Ascending aorta (tissue), 2 donors: ENCODE measurements at places on chromosomes 5 and 9. TPM values are rescaled to one million over a fixed set of nuclear protein-coding genes. Genes with fewer than 3 reads are reported as not detected.

The CEP72 gene
- 0.32 TPM for total RNA-seq

DNA sequence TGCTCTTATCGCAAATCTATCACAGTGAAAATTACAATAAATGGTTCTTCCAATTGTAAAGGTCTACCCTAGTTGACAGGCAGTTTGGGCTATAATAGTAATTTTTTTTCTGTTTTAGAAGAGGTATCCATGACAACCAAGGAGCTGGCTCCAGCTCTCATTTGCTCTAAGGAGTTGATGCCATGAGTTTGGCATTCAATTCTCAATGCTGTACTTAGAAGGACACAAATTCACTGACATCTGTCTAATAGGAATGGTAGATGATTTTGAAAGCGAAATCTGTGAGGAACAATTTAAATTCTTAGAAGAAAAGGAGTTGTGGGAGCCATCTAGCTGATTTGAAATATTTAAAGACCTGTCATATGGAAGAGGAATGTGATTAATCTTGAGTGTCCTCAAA is 203.6 kb upstream of the DAB2 start:
- DNase-seq = no peak

The TNFSF15 gene
- total RNA-seq = under 0.01 TPM

GRCh38 chr9:16743375-16743774 is 127.1 kb downstream of the BNC2 start:
- DNase-seq = no peak

The ANKRD31 gene
- not detected for total RNA-seq

GRCh38 chr9:76591256-76591950 is 132.4 kb downstream of the GCNT1 start:
- DNase-seq = no peak

The IFNE gene
- total RNA-seq = not detected

The IFNA17 gene
- not detected for total RNA-seq

The CCNO gene
- 43.2 TPM for total RNA-seq

- DNase-seq = no peak
Observed at GRCh38 chr5:96636594-96636993, 25.6 kb upstream of the CAST start.

The PCDHGA5 gene
- 4.5 TPM for total RNA-seq

The FOXI1 gene
- total RNA-seq = not detected

The KLF9 gene
- total RNA-seq = 98.7 TPM

The KIF4B gene
- not detected for total RNA-seq

GRCh38 chr5:50922942-50923767 is 256.7 kb downstream of the PARP8 start:
- no peak for DNase-seq

GRCh38 chr9:33249983-33250382 is 10.0 kb downstream of the SPINK4 start:
- DNase-seq = no peak

GRCh38 chr5:133249593-133249992 is 197.8 kb downstream of the HSPA4 start:
- DNase-seq = no peak

- no peak for DNase-seq
Observed at GRCh38 chr5:162391833-162392232, 324.3 kb downstream of the GABRG2 start.

DNA sequence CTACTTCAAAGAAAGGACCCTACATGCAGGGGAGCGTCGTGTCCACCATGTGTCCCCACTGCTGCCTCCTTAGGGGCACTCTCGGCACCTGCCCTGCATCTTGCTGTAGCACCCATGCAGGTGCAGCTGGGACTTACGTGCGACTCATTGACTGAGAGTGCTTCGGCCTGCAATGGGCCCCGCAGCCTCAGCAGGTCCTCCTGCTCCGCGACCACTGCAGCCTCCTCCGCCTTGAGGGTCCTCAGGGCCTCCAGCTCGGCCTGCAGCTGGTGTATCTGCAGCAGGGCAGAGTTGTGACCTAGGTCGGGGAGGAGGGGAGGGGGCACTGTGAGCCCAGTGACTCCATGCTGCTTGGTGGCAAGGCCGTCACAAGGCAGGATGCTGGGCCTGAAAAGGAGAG is 27.1 kb downstream of the ARPC5L start:
- DNase-seq = no peak

DNA sequence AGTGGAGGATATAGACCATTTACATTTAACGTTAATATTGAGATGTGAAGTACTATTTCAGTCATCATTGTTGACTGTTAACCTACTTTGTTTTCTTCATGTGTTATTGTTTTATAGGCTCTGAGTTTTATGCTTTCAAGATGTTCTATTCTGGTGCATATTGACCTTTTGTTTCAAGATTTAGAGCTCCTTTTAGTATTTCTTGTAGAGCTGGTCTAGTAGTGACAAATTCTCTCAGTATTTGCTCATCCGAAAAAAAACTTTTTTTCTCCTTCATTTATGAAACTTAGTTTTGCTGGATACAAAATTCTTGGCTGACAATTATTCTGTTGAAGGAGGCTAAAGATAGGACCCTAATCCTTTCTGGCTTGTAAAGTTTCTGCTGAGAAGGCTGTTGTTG is 91.3 kb downstream of the INVS start:
- DNase-seq = no peak

The PCDHB15 gene
- 2.9 TPM for total RNA-seq
